ENCODE measurements at places on chromosomes 2 and 18.

DNA sequence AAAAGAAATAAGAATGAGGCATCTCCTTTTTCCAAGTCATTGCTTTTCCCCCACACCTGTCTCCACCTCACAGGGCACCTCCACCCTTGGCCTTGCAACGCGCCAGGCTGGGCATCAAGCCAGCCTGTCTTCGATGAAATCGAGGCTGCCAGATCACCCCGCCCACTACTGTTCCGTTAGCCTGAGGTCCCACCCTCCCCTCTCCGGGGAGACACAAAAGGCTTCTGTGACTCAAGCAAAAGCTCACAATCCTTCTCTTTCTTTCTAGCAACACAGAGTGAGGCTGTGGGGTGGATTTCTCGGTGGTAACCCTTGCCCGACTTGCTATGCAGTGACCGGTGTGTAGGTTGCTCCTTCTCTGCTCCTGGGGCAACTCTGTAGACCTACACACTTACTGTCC is 9.9 kb downstream of the TNP1 start:
- no peak for DNase-seq

DNA sequence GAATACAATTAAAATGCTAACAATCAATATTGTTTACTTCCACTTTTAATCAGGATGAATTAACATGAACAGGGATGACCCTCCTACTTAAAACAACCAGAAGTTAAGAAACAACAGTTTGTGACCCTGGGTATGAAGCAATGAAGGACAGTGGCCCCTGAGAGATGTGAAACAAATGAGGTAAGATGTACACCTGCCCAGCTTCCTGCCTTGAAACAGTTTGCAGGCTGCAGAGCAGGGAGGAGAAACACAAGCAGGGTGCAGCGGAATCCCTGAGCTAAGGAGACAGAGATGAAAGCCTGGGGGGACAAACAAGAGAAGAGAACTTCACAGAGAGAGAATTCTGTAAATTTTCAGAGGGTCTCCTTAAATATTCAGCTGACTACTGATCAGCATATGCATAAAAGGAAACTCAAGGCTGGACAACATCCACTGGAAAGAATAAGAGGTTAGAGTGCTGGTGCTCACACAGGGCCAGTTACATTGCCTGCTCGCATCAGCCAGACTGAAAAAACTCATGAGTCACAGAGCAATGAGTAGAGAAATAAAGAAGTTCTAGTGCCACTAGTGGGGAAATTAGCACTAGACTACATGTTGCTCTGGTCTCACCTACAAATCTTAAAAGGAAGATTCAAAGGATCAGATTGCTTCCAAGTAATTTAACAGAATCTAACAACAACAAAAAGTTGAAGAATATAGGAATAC is 106.4 kb downstream of the PID1 start:
- no peak for DNase-seq

- no peak for DNase-seq
These were observed 113.3 kb upstream of the ACVR1C start for GRCh38 chr2:157741819-157742484.

DNA sequence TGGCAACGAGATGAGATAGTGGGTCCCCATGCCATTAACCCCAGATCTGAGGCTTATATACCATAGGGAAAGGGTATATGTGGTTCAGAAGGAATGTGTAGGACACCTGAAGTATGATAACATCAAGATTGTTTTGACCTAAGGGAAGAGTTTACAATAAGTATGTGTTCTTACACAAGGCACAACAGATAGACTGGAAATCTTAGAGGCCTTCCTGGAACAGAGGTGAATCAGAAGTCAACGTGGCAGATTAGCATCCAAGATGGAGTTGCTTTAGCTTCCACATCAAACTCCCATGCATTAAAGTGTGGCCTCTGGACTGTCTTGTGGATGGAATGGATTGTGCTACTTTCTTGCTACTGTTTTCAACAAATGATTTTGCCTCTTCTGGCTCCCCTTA is 116.6 kb upstream of the NT5C1B start:
- no peak for DNase-seq

GRCh38 chr2:96485751-96486651 is 19.2 kb downstream of the NEURL3 start:
- DNase-seq = peak; percentile 39

GRCh38 chr2:3630631-3631030 is 27.4 kb upstream of the ALLC start:
- DNase-seq = no peak

DNA sequence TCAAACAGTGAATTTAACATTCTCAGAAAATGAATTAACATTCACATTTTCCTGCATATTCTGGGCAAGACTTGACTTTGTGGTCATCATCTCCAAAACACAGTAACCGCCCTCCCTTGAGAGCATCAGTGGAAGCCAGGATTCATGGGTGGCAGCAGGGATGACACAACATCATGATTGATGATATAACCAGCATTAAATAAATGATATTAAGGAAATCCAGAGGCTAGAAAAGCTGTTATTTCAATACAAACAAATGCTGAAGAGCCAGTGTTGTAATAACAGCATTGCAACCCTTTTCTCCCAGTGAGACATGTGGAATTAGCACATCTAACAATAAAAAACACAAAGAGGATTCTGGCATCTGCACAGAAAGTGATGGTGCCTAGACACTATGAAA is 41.1 kb downstream of the CDC42EP3 start:
- no peak for DNase-seq

DNA sequence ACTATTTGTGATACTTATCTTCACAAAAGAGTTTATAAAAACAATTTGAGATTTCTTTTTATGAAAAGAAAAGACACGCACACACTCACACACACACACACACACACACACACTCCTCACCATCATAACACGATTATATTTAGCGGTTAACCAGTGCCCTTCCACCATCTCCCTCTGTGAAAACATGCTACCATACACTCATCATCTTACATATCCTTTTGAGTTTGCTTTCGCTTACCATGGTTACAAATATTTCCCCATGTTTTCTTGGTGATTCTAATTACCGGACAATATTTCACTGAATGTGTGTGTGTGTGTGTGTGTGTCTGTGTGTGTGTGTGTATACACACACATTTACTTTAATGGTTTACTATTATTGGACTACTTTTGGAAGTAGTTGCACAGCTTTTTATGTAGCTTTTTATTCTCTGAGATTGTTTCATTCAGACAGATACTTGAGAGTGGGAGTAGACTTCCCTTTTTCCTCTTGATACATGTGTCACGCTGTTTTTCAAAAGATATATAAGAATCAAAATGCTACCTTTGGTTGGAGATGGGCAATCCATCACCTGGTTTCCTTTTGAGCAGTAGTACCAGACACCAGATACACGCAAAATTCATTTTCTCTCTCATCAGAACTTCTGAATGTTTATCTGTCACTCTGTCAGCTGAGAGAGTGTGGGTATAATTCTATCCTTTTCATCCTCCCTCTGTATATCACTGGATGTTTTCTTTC is 138.1 kb downstream of the SETBP1 start:
- DNase-seq = no peak

- DNase-seq = no peak
These were observed 264.8 kb upstream of the KLHL29 start for GRCh38 chr2:23120161-23120560.

DNA sequence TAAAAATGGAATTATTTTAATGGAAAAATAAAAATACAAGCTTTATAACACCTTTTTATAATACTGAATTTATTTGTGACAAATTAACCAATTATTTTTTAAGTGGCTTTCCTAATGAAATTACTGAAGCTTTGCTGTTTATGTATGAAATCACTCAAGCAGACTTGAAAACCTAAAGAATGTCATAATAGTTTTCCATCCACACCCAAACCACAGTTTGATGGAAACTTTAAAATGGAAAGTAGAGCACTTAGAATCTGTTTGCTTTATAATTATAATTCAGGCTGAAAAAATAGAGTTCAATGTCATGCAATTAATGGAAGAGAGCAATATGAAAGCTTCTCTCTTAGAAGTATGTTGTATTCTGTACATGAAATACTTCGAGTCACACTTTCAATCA is 31.6 kb upstream of the WDR75 start:
- DNase-seq = no peak

GRCh38 chr2:85096616-85097015 is 36.6 kb upstream of the TCF7L1 start:
- no peak for DNase-seq

GRCh38 chr2:191864628-191865374 is 17.9 kb upstream of the CAVIN2 start:
- no peak for DNase-seq

- DNase-seq = no peak
These were observed 60.7 kb downstream of the DGKD start for GRCh38 chr2:233414777-233415570.

DNA sequence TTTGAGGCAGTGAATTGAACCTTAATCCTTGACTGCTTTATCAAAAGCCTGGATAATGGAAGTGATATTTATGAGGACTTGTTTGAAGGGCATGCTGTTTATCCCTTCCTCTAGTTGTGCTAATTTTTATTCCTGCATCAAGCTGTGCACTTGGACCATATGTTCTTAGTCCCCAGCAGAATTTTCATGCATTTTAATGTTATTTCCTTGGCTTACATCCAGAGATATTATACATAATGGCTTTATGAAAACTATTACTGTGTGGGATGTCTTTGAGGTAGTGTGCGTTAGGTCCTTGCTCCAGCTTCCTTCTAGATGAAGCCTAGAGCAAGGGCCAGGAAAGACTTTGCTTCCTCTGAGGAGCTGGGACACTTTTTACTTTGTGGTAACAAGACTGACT is 378.4 kb downstream of the LPIN1 start:
- no peak for DNase-seq

- DNase-seq = no peak
These were observed 187.8 kb upstream of the TNP1 start for GRCh38 chr2:217047631-217048030.

DNA sequence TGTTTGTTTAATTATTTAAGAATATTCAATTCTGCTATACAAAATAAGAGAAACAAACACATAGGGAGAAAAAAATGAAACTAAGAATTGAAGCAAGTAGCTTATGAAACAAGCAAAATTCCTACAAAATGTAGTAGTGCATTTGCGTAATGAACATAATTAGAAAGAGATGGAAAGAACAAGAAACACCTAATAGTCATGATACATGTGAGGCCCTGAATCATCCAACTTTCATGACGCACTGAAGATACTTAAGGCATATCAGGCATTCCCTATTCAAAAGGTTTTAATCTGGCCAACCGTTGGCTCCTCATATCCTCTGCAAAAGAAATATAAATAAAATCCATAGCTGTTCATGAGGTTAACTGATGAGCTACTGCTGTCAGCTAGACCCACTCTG is 14.5 kb upstream of the NAB1 start:
- DNase-seq = no peak

GRCh38 chr18:60050821-60051220 is 151.0 kb downstream of the PMAIP1 start:
- no peak for DNase-seq

DNA sequence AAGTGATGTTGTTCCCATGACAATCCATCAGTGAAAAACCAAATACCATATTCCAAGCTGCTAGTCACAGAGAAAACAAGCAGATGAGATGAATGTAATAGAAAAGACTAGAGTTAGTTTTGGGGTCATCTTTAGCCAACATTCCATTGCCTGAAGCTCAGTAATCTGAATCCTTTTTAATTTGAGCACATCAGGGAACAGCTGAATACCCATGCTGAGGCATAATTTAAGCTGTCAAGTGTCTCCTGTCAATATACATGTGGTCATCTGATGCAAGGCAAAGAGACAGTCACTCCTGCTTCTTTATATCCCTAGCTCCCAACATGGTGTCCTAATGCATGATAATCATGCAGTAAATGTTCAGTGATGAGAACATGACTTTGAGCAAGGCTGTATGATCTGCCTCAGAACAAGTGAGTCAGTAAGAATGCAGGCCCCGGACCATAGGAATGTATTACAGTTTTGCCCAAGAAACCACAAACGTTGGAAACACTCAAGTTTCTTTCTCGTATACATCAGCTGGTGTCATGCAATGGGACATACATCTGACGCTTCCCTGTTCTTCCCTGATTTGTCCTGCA is 48.0 kb downstream of the CDK15 start:
- DNase-seq = no peak

GRCh38 chr2:73292906-73293533 is 328 bp downstream of the EGR4 start:
- no peak for DNase-seq

DNA sequence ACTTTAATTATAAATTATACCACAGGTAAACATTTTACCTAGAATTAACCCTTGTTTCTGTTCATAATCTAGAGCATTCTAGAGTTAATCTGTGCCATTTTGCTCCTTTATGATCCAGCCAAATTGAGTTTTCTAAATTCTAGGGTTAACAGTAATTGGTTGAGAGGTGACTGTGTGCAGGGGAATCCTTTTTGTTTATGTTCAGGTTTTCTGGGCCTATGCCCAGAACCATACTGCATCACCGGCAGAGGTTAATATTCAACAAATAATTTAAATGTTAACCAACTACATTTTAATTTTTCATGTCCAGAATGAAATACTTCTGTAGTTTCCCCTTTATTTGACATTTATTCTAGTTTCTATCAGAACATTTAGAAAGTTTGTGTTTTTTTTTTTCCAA is 32.3 kb downstream of the CARF start:
- DNase-seq = no peak

- DNase-seq = no peak
These were observed 71.1 kb downstream of the ANKRD44 start for GRCh38 chr2:197239434-197239833.

- DNase-seq = no peak
These were observed 39.6 kb downstream of the ACVR1 start for GRCh38 chr2:157836531-157836930.

GRCh38 chr2:224932522-224932921 is 109.7 kb downstream of the DOCK10 start:
- no peak for DNase-seq

DNA sequence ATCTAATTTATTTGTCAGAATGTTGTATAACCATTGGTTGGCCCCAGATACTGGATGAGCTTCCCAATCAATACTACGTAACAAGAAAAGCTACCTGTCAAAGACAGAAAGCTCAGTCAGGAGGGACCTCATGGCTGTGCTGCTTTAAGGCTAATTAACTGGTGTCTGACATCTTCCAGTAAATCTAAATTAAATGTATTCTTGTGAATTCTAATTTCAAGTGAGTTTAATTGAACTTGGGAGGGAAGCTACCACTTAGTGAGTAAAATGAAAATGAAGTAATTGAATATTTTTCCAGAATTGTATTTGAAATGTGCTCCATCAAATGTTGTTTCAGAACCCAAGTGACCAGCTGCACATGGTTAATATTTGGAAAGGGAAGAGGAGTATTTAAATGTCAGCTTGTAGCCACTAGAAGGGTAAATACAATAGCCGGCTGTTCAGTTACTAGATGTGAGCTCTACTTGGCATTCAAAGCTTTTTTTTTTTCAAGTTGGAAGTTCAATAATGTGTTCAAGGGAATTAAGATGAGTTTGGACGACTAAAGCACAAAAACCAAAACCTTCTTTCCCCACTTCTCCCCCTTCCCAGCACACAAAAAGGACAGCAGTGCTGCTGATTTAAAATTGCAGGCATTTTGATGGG is 62.0 kb downstream of the GPR39 start:
- DNase-seq = no peak

DNA sequence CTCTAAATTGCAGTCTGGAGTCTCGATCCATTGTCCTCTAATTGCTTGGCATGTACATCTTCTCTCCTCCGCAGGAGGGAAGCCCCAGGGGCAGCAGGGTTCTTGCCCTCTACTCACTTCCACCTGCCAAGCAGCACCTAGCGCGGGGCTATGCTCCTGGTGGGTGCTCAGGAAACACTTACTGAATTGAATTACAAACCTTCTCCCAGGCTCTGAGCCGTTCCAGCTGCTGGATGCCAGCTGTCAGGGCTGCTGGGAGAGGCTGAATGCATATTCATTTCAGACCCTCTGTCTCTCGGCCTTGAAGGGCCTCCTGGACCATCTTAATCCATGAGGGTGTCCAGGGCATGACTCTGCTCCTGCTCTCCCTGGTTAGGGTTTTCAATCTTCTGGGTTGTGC is 94.0 kb downstream of the CELF4 start:
- no peak for DNase-seq

All from NCI-H774 (cell line).